ENCODE measurements at places on chromosomes 11 and 22.

- no peak for DNase-seq
These were observed 60.3 kb downstream of the CWF19L2 start for GRCh38 chr11:107397357-107397756.

GRCh38 chr22:42907404-42908373, 50.6 kb upstream of the ARFGAP3 start:
- DNase-seq = no peak

DNA sequence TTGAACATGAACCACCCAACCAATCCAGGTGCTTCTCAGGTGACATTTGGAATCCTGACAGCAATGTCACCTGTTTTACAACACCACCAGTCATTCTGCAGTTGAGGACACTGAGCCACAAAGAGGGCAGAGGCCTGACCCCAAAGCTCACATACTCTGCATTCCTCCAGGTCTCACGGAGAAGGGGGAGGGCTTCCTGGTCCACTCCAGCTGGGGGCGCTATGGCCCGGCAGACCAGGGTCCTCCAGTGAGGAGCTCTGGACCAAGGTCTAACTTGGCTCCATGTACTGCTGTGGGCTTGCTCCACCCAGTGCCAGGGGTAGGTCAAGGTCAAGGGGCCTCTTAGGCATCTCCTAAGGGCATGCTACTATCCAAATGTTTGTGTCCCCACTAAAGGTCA, 1.5 kb upstream of the PNPLA3 start:
- DNase-seq = no peak

- DNase-seq = no peak
These were observed 98.5 kb downstream of the CTTN start for GRCh38 chr11:70496591-70497535.

- no peak for DNase-seq
These were observed 76.3 kb upstream of the CNTN5 start for GRCh38 chr11:98944461-98944860.

GRCh38 chr11:111419641-111420327, 40.7 kb upstream of the POU2AF1 start:
- no peak for DNase-seq

DNA sequence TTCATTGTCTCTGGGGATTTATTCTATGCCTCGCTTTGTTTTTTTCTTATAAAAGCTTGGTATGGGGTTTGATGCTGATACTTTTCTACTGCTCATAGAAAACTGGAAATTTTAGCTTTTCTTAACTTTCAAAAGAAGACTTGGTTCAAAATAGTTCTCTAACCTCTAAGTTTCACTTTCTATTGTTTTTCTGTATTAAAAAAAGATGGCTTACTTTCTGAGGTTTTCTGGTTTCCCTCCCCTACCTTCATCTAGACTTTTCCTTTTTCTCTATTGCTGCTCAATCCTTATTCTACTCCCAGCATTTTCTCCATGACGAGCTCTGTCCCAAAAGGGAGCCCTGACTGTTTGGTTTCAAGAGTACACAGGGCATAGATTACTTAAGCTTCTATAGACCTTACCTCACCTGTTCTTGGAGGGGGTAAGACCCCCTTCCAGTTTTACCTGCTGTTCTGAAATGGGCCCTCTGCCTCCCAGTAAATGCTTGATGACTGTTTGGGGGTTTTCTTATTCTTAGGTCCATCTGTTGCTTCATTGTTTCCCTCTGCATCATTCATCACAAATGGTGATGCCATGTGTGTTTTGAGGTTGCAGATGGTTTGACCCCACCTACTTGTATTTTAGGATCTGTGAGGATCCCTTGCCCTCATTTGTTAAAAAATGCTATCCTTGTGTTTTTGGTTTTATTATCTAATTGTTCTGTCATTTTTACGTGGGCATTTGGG, 29.5 kb downstream of the DNHD1 start:
- no peak for DNase-seq

DNA sequence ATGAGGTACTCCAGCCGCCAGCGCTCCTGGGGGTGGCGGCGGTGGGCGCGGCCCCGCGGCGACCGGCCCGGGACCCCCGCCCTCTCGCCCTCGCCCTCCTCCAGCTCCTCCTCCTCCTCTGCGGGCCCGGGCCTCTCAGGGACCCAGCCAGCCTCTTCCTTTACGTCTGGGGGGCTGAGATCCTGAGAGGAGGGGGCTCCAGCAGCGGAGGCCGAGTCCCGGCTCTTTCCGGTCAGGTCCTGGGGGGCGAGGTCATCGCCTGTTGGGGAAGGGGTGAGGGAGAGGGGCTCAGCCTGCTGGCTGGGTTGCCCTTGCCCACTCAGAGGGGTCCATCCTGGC, 4.3 kb downstream of the ZFTA start:
- no peak for DNase-seq

GRCh38 chr11:111694851-111695250, 71.3 kb downstream of the PPP2R1B start:
- no peak for DNase-seq

DNA sequence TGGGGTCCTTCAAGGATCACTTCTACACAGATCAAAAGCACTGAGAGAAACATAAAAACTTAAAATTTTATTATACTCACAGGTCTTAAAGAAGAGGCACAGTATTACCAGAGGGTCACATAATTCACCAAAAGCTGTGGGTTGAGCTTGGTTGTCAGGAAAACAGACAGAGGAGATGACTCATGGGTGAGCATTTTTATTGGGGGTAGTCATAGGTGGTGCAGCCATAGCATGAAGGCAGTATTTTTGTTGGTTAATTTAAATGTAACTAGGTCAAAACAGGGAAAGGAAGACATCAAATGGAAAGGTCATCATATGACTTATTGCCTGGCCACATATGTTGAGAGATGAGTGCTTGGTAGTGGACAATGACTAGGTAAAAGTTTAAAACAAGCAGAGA, 24.2 kb downstream of the OR5B17 start:
- no peak for DNase-seq

- peak; percentile 60 for DNase-seq
These were observed 29.7 kb upstream of the SORL1-AS1 start for GRCh38 chr11:121482231-121483129.

GRCh38 chr11:125247431-125247830, 82.9 kb downstream of the PKNOX2 start:
- no peak for DNase-seq

- no peak for DNase-seq
These were observed 34.5 kb upstream of the ANO3 start for GRCh38 chr11:26297189-26297975.

- no peak for DNase-seq
These were observed 1.4 kb downstream of the FAM168A start for GRCh38 chr11:73596547-73596946.

DNA sequence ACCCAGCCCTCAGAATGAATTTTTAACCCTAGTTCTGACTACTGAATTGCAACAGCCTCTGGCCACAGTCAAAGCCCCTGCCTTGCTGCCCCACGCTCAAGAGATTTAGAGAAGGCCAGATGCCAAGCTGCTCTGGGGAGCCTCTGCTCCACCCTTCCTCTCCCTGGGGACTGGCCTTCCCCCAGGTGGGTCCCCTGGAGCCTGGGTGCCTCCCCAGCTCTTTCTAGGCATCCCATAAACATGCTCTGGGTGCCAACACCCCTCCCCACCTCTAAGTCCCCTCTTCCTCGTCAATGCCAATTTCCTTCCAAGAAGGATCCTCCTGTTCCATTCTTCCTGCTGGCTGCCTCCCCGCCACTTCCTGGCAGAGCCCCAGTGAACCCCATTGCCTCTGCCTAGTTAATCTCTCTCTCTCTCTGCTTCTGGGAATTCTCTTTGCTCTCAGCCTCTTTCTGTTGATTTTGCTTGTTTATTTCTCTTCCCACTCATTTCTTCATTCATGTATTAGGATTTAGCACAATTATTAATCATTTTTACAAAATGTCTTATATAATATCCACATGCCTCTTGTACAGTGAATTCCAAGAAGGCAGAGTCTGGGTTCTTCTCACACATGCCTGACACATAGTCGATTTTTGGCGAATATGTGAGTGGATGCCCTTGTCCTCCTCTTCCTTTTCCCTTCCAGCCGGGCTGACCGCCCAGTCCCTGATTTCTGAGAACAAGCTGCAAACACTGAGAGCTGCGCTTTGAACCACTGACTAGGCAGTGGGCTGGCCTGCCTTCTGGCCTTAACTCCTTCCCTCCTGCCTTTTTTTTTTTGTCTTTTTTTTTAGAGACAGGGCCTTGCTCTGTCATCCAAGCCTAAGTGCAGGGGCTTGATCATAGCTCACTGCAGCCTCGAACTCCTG, 17.5 kb downstream of the UQCR10 start:
- no peak for DNase-seq

GRCh38 chr22:48574776-48575617, 1252.7 kb downstream of the BRD1 start:
- peak; percentile 66 for DNase-seq

GRCh38 chr11:64854534-64855502, 10.4 kb upstream of the CDC42BPG start:
- peak; percentile 68 for DNase-seq

DNA sequence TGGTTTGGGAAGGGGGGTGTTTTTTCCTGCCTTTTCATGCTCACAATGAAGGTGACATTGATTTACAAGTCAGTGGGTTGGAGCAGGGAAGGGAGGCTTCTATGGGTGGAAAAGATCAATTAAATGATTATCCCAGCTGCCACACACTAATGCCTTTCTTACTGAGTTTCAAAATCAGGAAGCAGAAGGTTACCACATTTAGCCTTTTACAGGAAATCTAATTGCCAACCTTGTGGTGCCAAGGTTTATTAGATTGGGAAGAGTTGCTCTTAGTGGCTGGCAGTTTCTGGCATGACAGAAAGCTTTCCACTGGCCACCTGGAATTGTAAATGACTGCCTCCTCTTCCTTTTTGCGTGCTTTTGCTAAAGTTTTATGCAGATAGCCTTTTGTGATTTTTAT, 98.7 kb downstream of the NAV2 start:
- no peak for DNase-seq

- DNase-seq = no peak
These were observed 14.4 kb upstream of the CHST1 start for GRCh38 chr11:45679806-45680205.

DNA sequence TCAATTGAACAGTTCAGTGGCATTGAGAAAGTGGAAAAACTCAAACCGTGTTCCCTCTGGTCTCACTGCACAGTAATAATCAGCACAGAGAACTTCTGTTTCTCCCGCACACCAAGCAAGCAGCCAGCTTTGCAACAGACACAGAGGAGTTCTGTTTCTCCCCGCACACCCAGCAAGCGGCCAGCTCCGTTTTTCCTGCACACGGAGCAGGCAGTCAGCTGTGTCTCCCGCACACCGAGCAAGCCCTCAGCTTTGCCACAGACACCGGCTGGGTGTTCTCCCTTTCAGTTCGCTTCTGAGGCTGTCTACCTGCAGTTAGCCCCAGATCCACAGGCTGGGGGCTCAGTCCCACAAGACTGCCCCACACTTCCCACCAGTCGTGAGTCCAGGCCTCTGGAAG, 9.9 kb upstream of the TALDO1 start:
- DNase-seq = no peak

- no peak for DNase-seq
These were observed 1.7 kb upstream of the LRRC4C start for GRCh38 chr11:41461057-41461681.

DNA sequence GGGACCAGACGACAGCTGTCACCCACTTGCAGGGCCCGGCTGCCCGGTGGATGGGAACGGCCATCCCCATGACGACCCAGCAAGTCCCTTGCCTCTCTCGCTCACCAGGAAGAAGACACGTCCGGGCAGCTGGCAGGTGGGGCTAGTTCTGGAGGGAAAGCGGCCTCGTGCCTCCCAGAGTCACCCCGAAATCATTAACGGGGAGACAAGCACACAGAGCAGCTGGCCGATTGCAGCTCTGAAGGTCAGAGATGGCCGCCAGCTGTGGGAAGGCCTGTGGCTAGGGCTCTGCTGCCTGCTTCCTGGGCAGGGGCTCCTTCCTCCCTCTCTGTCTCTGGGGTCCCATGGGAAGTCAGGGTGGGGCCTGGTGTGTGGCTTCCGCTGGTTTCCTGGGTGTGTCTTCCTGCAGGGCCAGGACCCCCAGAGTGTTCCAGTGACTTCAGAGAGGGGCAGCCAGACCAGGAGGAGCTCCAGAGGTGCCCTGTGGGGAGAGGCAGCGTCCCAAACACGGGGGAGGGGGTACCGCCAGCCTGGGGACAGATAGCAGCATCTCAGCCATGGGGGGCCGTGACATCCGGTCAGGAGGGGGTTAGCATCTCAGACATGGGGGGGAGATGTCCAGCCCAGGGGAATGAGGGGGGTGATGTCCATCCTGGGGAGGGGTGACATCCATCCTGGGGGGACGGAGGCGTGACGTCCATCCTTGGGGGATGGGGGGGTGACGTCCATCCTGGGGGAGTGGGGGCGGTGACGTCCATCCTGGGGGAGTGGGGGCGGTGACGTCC, 114.9 kb downstream of the KCNQ1 start:
- DNase-seq = no peak

GRCh38 chr22:33114565-33114964, 56.4 kb upstream of the SYN3 start:
- no peak for DNase-seq

GRCh38 chr11:122071709-122072202, 44.3 kb downstream of the BLID start:
- no peak for DNase-seq

- no peak for DNase-seq
These were observed 11.5 kb upstream of the ZC3H12C start for GRCh38 chr11:110081462-110082376.

DNA sequence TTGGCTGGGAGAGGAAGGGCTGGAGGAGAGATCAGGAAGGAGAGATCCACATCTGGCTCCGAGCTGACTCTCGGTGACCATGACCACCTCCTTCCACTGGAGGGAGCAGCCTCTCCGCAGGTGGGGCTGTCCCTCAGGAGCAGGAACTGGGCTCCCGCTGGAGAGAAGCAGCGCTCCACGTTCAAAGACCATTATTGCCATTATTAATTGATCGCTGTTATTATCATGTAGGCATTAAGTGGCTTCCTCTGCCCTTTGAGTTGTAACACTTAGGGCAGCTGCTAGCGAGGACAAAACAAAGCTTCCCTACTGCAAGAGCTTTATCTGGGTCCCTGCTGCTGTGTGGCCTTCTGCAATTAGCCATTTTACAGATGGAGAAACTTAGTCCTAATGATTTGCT, 251.9 kb downstream of the ST3GAL4 start:
- peak; percentile 33 for DNase-seq

- no peak for DNase-seq
These were observed 7.8 kb upstream of the DNHD1 start for GRCh38 chr11:6489306-6489705.

GRCh38 chr11:62370743-62371440, 33.6 kb downstream of the ASRGL1 start:
- peak; percentile 62 for DNase-seq

GRCh38 chr11:59617876-59618275, 2.3 kb upstream of the OSBP start:
- no peak for DNase-seq

- no peak for DNase-seq
These were observed 30.4 kb downstream of the CBL start for GRCh38 chr11:119236490-119236889.

DNA sequence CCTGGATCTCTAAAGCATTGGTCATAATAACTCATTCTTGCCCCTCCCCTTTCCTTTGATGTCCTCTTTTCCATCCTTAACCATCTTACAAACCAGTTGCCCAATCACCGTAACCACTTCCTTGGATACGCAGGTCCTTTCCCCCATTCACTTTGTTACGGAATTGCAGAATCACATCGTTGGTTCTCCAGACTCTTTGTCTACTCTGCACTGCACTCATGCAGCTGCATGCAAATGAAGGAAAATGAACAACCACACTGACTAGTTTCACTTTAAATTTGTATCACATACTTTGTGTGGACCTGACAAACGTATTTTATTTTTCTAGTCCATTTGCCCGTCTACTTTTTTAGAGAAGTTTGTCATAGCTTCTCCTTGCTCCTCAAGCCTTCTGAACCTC, 69.9 kb downstream of the SLC5A12 start:
- DNase-seq = no peak

All from stimulated activated CD4-positive, alpha-beta T cell treated with anti-CD3 and anti-CD28 coated beads, Interleukin-15, amount 100 ng/mL, for 24 hours (primary cell).